Tibial nerve (tissue), 4 donors: ENCODE measurements at places on chromosomes 16 and 17.

DNA sequence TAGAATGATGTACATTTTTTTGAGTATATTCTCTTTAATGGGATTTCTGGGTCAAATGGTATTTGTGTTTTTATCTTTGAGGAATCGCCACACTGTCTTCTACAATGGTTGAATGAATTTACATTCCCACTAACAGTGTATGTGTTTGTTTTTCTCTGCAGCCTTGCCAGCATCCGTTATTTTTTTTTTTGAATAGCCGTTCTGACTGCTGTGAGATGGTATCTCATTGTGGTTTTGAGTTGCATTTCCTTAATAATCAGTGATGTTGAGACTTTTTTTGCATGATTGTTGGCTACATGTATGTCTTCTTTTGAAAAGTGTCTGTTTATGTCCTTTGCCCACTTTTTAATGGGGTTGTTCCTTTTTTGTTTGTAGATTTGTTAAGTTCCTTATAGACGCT, 172.7 kb upstream of the CDH8 start:
- H3K4me3 ChIP-seq: no peak overlapping the region
- H3K27me3 ChIP-seq: no peaks in the 10 kb centered on the region
- DNase-seq: no peak
- no peaks in the 10 kb centered on the region for H3K36me3 ChIP-seq
- no peak overlapping the region for H3K27ac ChIP-seq
- H3K4me1 ChIP-seq: no peaks in the 10 kb centered on the region

DNA sequence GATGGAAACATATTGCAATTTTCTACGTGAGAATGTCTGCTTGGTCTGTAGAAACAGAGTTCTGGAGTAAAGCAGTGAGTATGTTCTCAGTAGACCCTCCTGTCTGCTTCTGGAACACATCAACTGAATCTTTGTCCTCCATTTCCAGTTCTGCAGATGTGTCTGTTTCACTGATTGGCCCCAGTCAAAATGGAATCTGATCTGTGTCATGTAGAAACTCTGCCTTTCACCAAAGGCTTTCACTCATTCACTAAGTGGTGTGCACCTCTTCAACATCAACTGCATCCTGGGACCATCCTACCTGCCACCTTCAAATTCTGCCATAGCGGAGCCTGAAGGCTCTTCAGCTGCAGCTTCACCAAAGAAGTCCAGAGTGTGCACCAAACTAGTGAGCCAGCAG, 2.8 kb upstream of the ZNF267 start:
- DNase-seq: no peak
- H3K27ac ChIP-seq: no peak overlapping the region

GRCh38 chr17:45722161-45722560, 62.0 kb upstream of the CRHR1 start:
- H3K27ac ChIP-seq: no peak overlapping the region
- no peak overlapping the region for H3K4me3 ChIP-seq
- H3K27me3 ChIP-seq: peaks cover 17% of the 10 kb centered on the region
- DNase-seq: no peak

DNA sequence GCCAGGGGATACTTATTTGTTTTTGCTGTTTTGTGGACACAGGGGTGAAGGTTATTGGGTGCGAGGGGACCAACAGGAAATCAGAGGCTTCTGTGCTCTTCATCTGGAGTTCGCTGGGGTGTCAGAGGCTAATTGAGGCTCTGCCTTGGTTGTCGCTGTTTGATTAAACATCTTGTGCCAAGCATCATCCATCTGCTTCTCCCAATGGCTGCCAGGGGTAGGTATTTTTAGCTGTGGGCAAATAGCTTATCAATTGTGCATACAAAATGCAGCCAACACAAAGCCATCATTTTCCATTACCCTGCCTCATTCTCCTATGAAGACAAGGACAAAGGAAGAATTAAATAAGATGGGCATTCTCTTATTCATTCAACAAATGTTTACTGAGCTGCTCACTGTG, 27.8 kb downstream of the GPR139 start:
- H3K27me3 ChIP-seq: no peaks in the 10 kb centered on the region
- DNase-seq: no peak
- H3K36me3 ChIP-seq: no peaks in the 10 kb centered on the region
- H3K4me1 ChIP-seq: no peaks in the 10 kb centered on the region
- no peak overlapping the region for H3K4me3 ChIP-seq

DNA sequence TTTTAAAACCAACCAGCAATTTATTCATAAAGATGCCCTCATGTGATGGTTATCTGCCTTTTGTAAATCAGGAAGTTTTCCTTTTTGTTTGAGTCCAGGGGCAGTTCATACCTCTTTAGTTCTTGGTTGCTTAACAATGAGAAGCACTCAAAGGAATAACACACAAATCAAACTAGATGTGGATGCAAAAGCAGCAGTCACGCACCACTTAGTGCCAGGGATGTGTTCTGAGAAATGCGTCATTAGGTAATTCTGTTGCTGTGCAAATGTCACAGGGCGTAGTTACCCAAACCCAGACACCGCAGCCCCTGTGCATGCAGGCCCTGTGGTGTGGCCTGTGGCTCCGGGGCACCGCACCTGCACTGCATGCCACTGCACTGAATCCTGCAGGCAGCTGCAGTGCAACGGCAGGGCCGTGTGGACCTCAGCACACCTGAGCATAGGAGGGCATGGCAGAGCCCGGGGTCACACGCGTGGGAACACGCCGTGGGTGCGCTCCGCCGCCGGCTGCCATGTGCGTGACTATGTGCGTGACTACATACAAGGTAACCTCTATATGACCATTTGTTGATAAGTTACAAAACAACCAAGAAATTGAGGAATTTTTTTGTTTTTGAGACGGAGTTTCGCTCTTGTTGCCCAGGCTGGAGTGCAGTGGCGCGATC, 39.6 kb downstream of the PKD1 start:
- no peaks in the 10 kb centered on the region for H3K27me3 ChIP-seq
- no peaks in the 10 kb centered on the region for H3K4me1 ChIP-seq
- no peak for DNase-seq
- H3K36me3 ChIP-seq: peaks cover 13% of the 10 kb centered on the region
- no peak overlapping the region for H3K27ac ChIP-seq
- no peak overlapping the region for H3K4me3 ChIP-seq

DNA sequence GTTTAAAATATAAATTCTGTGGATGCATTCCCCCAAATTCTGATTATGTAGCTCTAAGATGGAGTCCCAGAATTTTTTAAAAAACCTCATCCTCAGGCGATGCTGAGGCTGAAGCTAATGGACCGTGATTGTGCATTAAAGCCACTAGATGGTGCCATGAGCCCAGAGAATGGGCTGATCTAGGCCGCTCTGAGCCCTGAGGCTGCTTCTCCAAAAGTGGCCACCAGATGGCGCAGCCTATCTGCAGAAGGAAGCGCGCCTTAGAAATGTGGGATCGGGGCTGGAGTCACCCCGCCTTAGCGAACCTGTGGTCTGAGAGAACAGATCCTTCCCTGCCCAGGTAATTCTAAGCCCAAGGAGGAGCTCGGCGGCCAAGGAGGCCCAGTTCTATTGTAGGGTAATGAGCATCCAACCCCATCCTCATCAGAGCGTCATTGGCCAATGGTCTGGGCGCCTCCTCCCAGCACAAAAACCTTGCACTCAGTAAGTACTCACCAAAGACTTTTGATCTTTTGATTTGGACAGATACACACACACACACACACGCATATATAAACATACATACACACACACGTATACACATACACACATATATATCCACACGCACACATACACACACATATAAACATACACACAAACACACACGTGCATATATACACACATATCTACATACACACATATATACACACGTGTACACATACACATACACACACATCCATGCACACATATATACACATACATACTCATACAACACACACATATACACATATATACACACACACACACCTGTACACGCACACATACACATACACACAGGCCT, 13.7 kb upstream of the MMP2 start:
- DNase-seq: peak; percentile 98
- no peaks in the 10 kb centered on the region for H3K36me3 ChIP-seq
- no peaks in the 10 kb centered on the region for H3K27me3 ChIP-seq
- no peak overlapping the region for H3K27ac ChIP-seq

DNA sequence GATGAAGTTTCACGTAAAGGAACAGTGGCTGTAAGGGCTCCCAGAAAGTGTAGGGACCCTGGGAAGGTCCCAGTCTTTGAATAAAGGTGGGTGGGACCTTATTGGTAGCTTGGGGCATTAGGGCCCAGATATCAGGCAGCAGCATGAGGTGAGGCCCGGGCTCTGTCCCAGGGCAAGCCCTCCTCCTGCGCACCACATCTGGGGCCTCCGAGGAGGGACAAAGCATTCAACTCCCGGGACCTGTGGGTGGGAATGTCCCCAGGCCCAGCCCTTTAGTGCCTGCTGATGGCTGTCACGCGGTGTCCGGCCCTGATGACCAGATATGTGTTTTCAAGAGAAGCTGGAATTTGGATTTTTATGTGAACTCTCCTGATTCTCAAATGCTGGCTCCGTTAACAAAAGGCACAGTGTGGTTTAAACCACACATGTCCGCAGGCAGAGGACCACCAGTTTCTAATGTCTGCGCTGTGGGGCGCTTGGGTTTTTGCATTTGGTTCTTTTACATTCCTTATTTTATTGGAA, 30.4 kb downstream of the RAI1 start:
- H3K4me3 ChIP-seq: no peak overlapping the region
- no peaks in the 10 kb centered on the region for H3K27me3 ChIP-seq
- H3K27ac ChIP-seq: peak overlapping the region; percentile 22
- H3K4me1 ChIP-seq: peaks cover 71% of the 10 kb centered on the region

GRCh38 chr16:90044111-90044551, 24.9 kb upstream of the DBNDD1 start:
- no peak for DNase-seq
- H3K36me3 ChIP-seq: no peaks in the 10 kb centered on the region
- no peak overlapping the region for H3K27ac ChIP-seq
- H3K4me3 ChIP-seq: no peak overlapping the region
- peaks cover 10% of the 10 kb centered on the region for H3K4me1 ChIP-seq

DNA sequence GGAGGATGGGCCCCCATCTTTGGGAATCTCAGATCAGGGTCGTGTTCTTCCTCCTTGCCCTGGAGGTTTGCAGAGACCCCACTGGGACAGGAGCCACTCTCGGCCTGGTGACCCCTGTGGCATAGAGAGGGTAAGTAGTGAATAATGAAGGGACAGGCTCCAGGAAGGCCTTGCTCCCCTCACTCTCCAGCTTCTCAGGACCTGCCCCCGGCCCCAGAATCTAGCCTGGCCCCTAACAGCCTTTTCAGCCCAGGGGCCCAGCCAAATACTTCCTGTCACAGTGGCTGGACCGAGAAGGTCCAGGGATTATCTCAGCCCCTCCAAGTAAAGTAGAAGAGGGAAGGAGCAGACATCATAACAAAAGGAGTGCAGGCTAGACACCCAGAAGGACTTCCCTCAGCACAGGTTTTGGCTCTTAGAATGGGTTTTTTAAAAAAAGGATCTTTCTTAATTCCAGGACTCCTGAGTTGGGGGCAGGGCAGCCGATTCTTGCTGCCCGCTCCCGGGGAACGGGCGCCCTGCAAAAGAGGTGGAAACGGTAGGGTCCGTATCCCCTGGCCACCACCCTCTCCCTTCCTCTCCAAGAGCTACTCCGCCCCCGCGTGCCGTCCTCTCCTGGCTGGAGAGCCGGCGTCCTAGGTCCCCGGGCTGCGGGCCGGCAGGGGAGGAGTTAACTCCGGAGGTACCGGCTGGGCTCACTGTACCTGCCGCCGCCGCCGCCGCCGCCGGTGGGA, 559 bp upstream of the NXPH3 start:
- H3K4me1 ChIP-seq: peaks cover 15% of the 10 kb centered on the region
- no peak overlapping the region for H3K27ac ChIP-seq
- H3K36me3 ChIP-seq: no peaks in the 10 kb centered on the region
- no peak for DNase-seq
- no peaks in the 10 kb centered on the region for H3K27me3 ChIP-seq

- H3K27ac ChIP-seq: peak overlapping the region; percentile 33
- peaks cover 11% of the 10 kb centered on the region for H3K4me1 ChIP-seq
- no peaks in the 10 kb centered on the region for H3K36me3 ChIP-seq
- no peak for DNase-seq
These were observed 8.0 kb upstream of the SERPINF1 start for GRCh38 chr17:1753767-1754429.

DNA sequence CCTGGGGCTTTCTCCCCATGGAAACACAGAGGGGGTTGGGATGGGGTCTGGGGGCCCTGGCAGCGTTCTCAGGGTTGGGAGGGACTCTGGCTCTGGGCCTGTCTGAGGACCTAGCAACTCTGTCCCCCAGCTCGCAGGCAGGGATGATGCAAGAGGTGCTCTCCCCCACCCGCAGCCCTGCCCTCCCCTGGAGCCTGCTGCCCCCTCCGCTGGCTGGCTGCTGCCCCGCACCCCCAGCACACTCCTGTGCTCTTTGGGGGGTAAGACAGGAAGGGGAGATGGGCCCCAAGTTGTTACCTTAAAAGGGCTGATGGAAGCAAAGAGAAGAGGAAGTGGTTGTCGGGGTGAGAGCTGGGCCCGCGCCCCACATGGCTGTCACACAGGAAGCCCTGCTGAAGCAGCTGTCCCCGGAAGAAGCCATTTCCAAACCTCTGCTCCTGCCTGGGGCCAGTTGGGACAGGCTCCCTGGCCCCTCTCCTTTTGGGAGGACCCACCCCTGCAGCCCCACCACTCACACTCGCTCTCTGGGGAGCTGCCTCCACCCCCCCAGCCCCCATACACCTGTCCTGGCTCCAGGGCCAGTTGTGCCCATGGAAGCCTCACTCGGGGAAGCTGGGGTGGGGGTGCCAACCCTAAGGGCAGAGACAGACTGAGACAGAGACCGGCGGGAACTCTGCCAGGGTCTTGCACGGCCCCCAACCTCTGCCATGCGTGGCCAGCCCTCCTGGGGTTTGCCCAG, 2.5 kb downstream of the CORO1A start:
- peaks cover 16% of the 10 kb centered on the region for H3K4me1 ChIP-seq
- no peaks in the 10 kb centered on the region for H3K36me3 ChIP-seq
- H3K27me3 ChIP-seq: no peaks in the 10 kb centered on the region
- H3K4me3 ChIP-seq: peak overlapping the region; percentile 67
- DNase-seq: no peak
- H3K27ac ChIP-seq: peak overlapping the region; percentile 82

GRCh38 chr17:31388770-31389656, 2.5 kb upstream of the RAB11FIP4 start:
- H3K27ac ChIP-seq: no peak overlapping the region
- no peak overlapping the region for H3K4me3 ChIP-seq
- H3K27me3 ChIP-seq: no peaks in the 10 kb centered on the region
- H3K4me1 ChIP-seq: no peaks in the 10 kb centered on the region

- H3K4me1 ChIP-seq: no peaks in the 10 kb centered on the region
- H3K27ac ChIP-seq: no peak overlapping the region
- H3K27me3 ChIP-seq: no peaks in the 10 kb centered on the region
- DNase-seq: no peak
- no peaks in the 10 kb centered on the region for H3K36me3 ChIP-seq
These were observed 318.2 kb upstream of the PSMD7 start for GRCh38 chr16:73978407-73978784.
